ENCODE measurements at places on chromosomes 2 and 18.

DNA sequence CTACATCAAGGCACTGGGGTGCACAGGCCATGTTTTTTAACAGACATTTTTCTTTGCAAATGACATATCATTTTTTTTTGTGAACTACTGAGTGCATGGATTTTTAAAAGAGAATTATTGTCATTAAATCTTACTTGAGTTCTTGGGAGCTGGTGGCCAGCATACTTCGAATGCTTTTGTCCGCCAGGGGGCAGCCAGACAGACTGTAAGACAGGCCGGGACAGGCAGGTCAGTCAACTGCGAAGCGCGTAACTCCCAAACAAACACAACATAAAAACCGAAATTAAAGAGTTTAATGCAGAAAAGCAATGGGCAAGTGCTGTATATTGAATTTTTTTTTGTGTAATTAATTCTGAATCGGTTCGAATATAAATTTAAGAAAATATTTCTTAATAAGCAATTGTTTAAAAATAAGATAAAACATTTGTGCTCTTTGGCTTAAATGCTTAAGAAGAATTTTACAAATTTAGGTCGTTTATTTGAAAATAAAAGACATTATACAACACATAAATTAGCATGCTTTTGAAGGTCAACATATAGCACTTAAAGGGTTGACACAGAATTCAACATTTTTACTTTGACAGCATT, 142.2 kb upstream of the PXDN start:
- no peak for DNase-seq

DNA sequence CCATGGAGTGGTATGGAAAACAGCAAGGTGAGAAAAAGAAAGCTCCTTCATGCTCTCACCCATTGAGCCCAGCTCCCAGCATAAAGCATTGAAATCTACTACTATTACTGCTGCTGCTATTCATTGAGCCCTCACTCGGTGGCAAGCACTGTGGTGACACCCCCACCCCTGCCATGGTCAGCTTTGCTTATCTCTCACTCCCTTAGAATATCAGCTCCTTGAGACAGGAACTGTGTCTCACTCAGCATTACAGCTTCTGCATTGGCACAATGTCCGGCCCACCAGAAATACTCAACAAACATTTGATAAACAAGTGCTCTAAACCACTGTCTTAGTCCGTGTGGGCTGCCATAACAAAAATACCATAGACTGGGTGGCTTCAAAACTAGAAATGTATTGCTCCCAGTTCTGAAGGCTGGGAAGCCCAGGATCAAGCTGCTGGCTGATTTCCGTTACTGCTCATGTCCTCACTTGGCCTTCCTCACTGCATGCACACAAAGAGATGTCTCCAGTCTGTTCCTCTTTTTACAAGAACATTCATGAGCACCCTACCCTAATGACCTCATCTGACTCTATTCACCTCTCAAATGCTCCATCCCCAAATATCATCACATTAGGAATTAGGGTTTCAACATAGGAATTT, 116.3 kb downstream of the ZBTB7C start:
- peak; percentile 51 for DNase-seq

GRCh38 chr2:202337151-202337550, 39.0 kb upstream of the BMPR2 start:
- no peak for DNase-seq

- no peak for DNase-seq
These were observed 14.0 kb downstream of the ANXA4 start for GRCh38 chr2:69755862-69756467.

DNA sequence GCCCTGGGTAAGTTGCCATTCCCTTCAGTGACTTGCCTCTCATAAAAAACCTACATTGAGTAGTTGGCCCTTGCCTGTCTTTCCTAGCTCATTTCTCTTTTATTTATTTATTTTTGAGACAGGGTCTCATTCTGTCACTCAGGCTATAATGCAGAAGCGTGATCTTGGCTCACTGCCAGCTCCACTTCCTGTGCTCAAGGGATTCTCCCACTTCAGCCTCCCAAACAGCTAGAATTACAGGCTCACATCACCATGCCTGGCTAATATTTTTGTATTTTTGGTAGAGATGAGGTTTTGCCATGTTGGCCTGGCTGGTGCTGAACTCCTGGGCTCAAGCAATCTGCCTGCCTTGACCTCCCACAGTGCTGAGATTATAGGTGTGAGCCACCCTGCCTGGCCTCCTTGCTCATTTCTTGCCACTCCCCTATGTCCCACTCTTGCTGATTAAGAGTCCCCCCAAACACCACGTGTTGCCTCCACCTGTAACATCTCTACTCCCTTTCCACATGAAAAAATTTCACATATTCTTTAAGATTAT, 12.6 kb downstream of the EVA1A start:
- no peak for DNase-seq

GRCh38 chr2:119082821-119083400, 75.6 kb downstream of the C1QL2 start:
- no peak for DNase-seq

- DNase-seq, result no peak
These were observed 51.1 kb downstream of the MTHFD2 start for GRCh38 chr2:74249406-74250122.

GRCh38 chr18:22314420-22314819, 103.3 kb downstream of the CTAGE1 start:
- DNase-seq, result no peak

- DNase-seq, result no peak
These were observed 171.2 kb downstream of the SPAG16 start for GRCh38 chr2:213455316-213456008.

GRCh38 chr2:2877427-2877826, 500.2 kb downstream of the EIPR1 start:
- no peak for DNase-seq

DNA sequence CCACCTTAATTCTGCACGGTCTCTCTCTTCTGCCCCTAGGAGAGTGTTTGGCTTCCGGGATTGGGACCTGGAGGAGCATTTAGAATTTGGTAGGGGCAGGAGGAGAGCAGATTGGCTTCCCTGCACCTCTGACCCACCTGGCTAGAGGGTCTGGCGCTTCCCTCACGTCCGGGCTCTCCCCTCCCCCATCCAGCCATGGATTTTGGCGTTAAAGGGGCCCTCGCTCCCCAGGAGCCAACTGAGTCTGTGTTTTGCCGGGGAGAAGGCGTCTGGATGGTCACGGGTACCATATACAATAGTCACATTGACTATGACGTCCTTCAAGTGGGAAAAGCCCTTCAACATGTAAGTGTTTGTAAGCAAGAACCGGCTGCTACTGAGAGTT, 6.6 kb downstream of the HOXD3 start:
- no peak for DNase-seq

GRCh38 chr2:12716032-12716281, 779 bp upstream of the TRIB2 start:
- DNase-seq, result peak; percentile 90

GRCh38 chr2:217402761-217403383, 543.0 kb upstream of the TNP1 start:
- no peak for DNase-seq

GRCh38 chr2:150120326-150120955, 367.0 kb downstream of the RND3 start:
- no peak for DNase-seq

GRCh38 chr2:24205131-24205530, 30.3 kb downstream of the FAM228A start:
- no peak for DNase-seq

DNA sequence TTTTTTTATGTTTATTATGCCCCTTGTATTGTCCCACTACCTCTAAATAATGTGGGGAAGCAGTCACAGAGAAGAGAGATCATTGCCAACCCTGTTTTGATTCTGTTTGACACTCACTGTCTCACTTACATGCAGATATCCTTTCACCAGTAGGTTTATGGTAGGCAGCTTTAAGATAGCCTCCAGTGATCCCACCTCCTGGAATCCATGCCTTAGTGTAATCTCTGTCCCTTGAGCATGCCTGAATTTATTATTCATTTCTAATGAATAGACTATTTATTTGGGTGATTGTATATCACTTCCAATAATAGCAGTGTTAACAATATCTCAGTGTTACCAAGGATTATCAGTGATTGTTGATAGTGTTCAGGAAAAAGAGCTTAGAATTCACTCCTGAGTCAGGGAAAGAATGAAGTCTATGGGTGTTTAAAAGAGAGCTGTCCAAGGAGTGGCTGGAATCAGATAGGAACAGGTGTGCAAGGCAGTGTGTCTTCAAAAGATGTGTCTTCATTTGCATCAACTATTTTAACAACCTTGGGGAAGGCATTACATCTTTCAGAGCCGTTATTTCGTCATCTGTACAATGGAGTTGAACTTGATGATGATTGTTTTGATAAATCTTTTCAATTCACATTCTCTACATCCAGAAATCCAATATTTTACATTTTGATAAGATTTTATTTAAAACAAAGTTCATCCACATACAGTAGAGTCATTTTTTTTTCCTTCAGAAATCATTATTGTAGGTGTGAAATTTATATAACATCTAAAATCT, 31.9 kb downstream of the PKP4 start:
- DNase-seq, result no peak

GRCh38 chr2:169046440-169047151, 15.5 kb upstream of the ABCB11 start:
- DNase-seq, result no peak

DNA sequence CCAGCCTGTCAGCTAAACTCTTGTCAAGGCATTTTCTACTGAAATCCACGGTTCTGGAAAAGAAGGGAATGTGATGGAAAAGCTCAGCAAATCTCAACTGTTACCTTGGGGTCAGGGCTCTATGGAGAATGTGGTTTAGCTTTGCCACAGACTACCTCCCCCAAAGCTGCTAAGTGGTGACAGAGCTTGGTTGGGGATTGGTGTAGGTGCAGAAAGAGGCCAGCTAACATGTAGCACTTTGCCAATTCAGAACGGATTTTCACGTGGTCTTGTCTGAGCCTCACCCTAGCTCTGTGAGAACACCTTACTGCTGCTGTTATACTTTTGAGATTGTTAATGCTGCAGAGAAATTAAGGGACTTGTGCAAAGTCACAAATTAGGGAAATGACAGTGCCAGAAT, 331.1 kb downstream of the RND3 start:
- no peak for DNase-seq

DNA sequence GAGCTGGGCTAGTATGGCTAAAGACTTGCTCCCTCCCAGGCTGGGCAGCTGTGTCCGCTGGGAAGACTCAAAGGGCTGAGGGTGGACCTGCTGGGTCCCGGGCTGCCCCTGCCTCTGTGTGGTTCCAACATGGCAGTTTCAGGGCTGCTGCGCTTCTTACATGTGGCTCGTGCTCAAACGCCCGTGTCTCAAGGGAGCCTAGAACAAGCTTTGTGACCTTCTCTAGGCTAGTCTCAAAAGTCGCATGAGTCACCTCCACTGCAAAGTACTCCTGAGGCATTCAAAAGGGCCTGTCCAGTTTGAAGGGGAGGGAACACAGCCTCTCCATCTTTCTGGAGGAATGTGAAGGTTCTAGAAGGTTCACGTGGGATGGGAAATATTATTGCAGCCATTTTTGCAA, 44.7 kb upstream of the RAB31 start:
- no peak for DNase-seq

DNA sequence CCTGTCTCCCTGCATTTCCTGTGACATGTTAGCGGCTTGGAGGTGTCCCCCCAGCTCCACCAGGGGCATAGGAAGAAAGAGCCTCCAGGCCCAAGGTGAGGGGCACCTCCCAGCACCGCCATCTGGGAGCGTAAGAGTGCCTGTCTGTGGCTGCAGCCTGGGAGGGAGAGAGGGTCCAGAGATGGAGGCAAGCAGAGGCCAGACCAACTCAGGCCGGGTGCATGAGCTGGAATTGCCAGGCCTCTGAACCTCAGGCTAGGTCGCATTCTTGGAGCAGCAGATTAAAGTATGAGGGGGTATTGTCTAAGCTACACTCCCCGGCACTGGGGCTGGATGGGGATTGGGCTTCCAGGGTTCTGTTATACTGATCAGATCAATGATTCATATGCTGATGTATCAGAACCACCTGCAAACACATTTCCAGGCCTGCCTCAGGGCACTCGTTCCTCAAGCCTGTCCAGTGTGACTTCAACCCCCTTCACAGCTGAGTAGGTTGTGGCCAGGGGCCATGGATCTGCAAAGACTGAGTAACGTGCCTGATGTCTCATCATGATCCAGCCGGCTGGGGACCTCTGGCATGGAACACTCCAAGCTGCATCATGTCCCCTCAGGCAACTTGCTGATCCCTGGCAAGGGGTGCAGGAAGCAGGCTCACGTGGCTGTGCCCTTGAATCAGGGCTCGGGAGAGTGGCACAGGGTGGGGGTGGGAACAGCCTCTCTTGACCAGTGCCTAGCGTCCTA, 73.2 kb downstream of the HS1BP3 start:
- no peak for DNase-seq

DNA sequence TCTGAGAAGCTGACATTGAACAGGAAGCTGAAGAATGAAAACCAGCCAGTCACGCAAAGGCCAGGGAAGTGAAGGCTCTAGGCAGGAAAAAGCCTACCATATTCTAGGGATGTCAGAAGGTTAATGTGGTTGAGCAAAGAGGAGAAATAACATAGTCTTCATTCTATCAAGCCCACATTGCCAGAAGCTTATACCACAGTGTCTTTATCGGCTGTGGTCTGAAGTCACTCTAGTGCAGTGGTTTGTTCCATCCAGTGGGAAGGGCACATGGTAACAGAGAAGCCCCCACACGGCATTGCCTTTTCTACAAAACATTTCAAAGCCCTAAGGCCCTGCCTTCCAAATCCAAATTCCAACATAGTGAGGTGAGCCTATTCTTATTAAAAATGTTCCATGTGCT, 311.3 kb downstream of the TNS1 start:
- no peak for DNase-seq

DNA sequence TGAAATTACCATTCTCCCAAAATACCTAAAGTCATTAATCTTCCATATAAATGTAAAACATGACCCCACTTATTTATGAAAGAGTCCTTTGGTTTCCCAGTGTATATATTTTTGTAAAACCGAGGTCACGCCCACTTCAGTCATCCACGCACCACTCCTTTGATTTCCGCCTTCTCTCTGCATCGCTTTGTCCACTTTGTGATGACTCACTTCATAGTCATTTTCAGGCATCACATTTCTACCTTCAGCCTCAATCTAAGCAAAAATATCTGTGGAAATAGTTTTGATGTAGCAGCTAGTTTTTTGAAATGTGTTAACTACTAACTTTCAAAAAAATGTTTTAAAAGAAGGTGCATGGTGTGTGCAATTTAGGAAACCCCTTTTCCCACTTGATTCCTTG, 793.5 kb upstream of the SOX11 start:
- DNase-seq, result no peak

- peak; percentile 71 for DNase-seq
These were observed 12.3 kb downstream of the SNED1 start for GRCh38 chr2:241010531-241011295.

- no peak for DNase-seq
These were observed 74.3 kb upstream of the CCDC141 start for GRCh38 chr2:179124282-179124681.

DNA sequence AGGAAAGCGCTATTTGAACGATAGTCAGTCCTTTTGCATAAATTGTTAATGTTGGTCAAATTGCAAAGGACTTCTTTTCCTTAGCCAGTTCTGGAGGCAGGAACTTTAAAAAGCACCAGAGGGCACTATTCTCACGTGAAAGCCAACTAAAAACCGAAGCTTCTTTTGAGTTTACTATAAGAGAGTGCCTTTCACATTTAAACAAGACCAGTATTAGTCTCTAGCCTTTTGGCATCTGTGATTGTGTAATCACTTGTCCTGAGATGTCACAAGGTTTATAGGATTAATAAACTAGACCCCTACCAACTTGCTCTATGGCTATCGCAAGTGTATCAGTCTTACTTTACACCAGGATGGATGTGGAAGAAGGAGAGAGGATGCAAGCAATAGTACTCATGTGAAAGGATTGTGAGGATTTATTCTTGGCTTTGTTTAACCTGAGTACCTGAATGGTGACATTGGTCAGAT, 14.4 kb upstream of the STAT4 start:
- no peak for DNase-seq

GRCh38 chr2:238226698-238227586, 12.9 kb downstream of the HES6 start:
- DNase-seq, result no peak

GRCh38 chr2:10309286-10309685, 6.6 kb downstream of the HPCAL1 start:
- DNase-seq, result no peak

Data from cardiac septum (tissue), 1 donor.